ENCODE measurements at places on chromosomes 2 and 18.
A peak's percentile ranks its signal among the peaks of the same experiment; 100 is the strongest.

- no peak for DNase-seq
- no peak overlapping the region for H3K27ac ChIP-seq
- no peaks in the 10 kb centered on the region for H3K36me3 ChIP-seq
- no peaks in the 10 kb centered on the region for H3K4me1 ChIP-seq
These were observed 26.5 kb upstream of the KLF11 start for GRCh38 chr2:10016802-10017258.

- H3K36me3 ChIP-seq: no peaks in the 10 kb centered on the region
- no peak overlapping the region for H3K27ac ChIP-seq
- no peak for DNase-seq
- H3K4me3 ChIP-seq: no peak overlapping the region
These were observed 1104.2 kb downstream of the BCL11A start for GRCh38 chr2:59449274-59449673.

- H3K4me3 ChIP-seq: no peak overlapping the region
- H3K27me3 ChIP-seq: no peaks in the 10 kb centered on the region
- H3K4me1 ChIP-seq: no peaks in the 10 kb centered on the region
- no peak for DNase-seq
- no peaks in the 10 kb centered on the region for H3K36me3 ChIP-seq
These were observed 290.2 kb downstream of the PRKCE start for GRCh38 chr2:45941531-45942236.

DNA sequence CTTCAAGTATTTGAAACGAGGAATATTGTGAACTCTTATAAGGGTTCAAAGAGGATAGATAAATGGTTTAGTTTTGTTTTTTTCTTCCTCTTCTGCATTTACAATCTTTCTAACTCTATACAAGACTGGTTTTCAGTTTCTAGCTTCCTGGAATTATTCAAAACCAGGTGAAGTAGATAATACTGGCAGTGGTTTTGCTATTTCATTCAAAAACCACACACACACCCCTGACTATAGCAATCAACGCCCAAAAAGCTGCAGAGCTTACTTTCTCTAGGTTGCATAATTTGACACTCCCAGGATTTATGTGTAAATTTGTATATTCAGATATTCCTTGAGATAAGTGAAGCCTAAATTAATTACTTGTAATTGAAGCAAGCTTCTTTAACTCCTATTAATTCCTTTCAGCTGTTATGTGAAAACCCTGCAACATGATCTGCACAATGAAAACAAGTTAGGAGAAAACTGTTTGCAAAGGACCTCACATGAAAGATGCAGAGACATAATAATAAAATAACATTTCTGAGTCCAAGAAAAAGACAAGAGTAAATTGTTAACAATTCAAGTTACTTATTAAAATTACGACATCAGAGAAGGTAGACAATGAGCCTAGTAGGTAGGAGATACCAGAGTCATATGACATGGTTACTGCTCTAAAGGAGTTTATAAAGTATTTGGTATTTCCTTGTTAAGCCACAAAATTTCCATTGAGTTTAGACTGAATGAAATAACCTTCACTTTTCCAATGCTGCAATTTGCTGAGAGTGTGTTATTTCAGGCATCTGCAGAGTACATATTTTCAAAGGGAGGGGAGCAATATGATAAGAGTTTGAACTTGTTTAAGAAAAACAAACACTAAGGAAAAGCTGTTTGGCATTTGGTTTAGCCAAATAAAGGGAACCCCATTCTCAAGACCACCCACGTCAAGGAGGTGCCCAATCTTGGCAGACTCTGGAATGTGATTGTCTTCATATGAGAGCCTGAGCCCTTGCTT, 1.6 kb upstream of the NFE2L2 start:
- H3K27me3 ChIP-seq: peaks cover 3% of the 10 kb centered on the region
- H3K4me1 ChIP-seq: peaks cover 43% of the 10 kb centered on the region
- peak overlapping the region; percentile 99 for H3K27ac ChIP-seq
- H3K4me3 ChIP-seq: peak overlapping the region; percentile 93
- no peak for DNase-seq

GRCh38 chr2:43328832-43329231, 102.4 kb upstream of the ZFP36L2 start:
- no peak overlapping the region for H3K27ac ChIP-seq
- DNase-seq: no peak
- H3K4me3 ChIP-seq: no peak overlapping the region
- peaks cover 11% of the 10 kb centered on the region for H3K36me3 ChIP-seq
- H3K4me1 ChIP-seq: no peaks in the 10 kb centered on the region

- no peaks in the 10 kb centered on the region for H3K4me1 ChIP-seq
- H3K4me3 ChIP-seq: no peak overlapping the region
- no peaks in the 10 kb centered on the region for H3K27me3 ChIP-seq
These were observed 28.0 kb upstream of the DDX18 start for GRCh38 chr2:117786520-117786919.

- H3K4me3 ChIP-seq: no peak overlapping the region
- H3K27me3 ChIP-seq: no peaks in the 10 kb centered on the region
- H3K36me3 ChIP-seq: no peaks in the 10 kb centered on the region
- no peak for DNase-seq
- peaks cover 8% of the 10 kb centered on the region for H3K4me1 ChIP-seq
- no peak overlapping the region for H3K27ac ChIP-seq
These were observed 132.4 kb upstream of the TRIB2 start for GRCh38 chr2:12584338-12584737.

GRCh38 chr18:12597760-12598159, 60.1 kb downstream of the SPIRE1 start:
- H3K4me3 ChIP-seq: no peak overlapping the region
- peaks cover 38% of the 10 kb centered on the region for H3K4me1 ChIP-seq
- H3K27ac ChIP-seq: no peak overlapping the region
- DNase-seq: no peak
- no peaks in the 10 kb centered on the region for H3K27me3 ChIP-seq
- no peaks in the 10 kb centered on the region for H3K36me3 ChIP-seq

GRCh38 chr18:79546781-79547272, 132.8 kb upstream of the CTDP1 start:
- H3K27me3 ChIP-seq: no peaks in the 10 kb centered on the region
- DNase-seq: no peak
- H3K27ac ChIP-seq: no peak overlapping the region
- no peak overlapping the region for H3K4me3 ChIP-seq

- no peaks in the 10 kb centered on the region for H3K36me3 ChIP-seq
- no peaks in the 10 kb centered on the region for H3K27me3 ChIP-seq
- H3K4me1 ChIP-seq: no peaks in the 10 kb centered on the region
- no peak overlapping the region for H3K27ac ChIP-seq
- no peak overlapping the region for H3K4me3 ChIP-seq
These were observed 1014.3 kb upstream of the CDH2 start for GRCh38 chr18:29191263-29191662.

- H3K4me1 ChIP-seq: no peaks in the 10 kb centered on the region
- no peak overlapping the region for H3K27ac ChIP-seq
- no peak for DNase-seq
These were observed 154.5 kb downstream of the ZFP36L2 start for GRCh38 chr2:43071599-43072550.

GRCh38 chr18:6920099-6920955, 190.8 kb downstream of the ARHGAP28 start:
- H3K27ac ChIP-seq: peak overlapping the region; percentile 12
- no peaks in the 10 kb centered on the region for H3K4me1 ChIP-seq
- DNase-seq: peak; percentile 21
- no peak overlapping the region for H3K4me3 ChIP-seq
- no peaks in the 10 kb centered on the region for H3K27me3 ChIP-seq

DNA sequence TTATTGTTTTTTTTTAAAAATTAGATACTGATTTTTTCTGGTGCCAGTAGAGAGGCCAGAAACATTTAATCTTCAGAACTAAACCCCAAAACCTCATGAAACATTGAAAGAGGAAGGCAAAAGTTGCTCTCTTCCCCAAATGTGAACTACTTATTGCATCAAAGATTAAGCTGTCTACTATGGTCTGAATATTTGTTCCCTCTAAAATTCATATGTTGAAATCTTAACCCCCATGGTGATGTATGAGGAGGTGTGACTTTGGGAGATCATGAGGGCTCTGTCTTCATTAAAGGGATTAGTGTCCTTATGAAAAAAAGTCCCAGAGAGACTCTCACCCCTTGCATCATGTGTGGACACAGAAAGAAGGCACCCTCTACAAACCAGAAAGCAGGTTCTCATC, 28.2 kb upstream of the SLC8A1 start:
- H3K36me3 ChIP-seq: no peaks in the 10 kb centered on the region
- H3K4me3 ChIP-seq: no peak overlapping the region
- H3K27ac ChIP-seq: no peak overlapping the region
- H3K4me1 ChIP-seq: no peaks in the 10 kb centered on the region
- no peak for DNase-seq
- no peaks in the 10 kb centered on the region for H3K27me3 ChIP-seq

GRCh38 chr18:69845593-69846506, 101.8 kb downstream of the CD226 start:
- no peaks in the 10 kb centered on the region for H3K36me3 ChIP-seq
- no peaks in the 10 kb centered on the region for H3K4me1 ChIP-seq
- H3K4me3 ChIP-seq: no peak overlapping the region
- DNase-seq: no peak

- H3K27ac ChIP-seq: no peak within 1 kb of the TSS
- no peaks in the 10 kb centered on the region for H3K36me3 ChIP-seq
- DNase-seq: no peak
- no peak within 1 kb of the TSS for H3K4me3 ChIP-seq
- no peaks in the 10 kb centered on the region for H3K27me3 ChIP-seq
These were observed at the start of gene SCN2A for GRCh38 chr2:165239230-165239629. Gene SCN2A (plus strand): TSS chr2:165239414. CDS start chr2:165295824, 56,410 bp downstream.

DNA sequence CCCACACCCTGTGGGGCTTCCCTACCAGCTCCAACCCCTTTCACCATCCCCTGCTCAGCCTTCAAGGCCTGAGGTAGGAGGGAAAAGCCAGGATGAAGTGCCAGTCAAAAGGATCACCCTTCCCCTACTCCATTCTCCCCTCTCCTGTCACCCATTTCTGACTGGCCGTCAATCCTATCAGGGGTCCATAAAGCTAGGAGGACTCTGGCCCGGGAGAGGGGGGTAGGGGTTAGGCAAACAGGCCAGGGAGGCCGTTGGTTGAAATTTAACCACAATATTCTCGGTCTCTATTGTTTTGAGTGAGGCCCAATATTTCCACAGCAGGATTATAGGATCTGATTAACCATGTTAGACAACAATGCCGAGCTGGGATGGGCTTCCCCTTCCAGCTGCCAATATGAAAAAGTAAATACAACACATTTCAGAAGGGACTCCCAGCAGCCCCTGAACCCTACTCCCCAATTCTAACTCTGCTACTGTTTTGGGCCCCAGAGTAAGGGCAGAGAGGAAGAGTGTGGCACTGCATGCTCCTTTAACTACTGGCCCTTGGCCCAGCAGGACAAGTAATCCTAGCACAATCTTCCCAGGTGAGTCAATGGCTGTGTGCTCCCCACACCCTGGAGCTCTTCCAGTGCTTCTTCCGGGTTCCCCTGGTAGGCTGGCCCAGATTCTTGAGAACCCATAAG, 10.6 kb upstream of the IHH start:
- DNase-seq: no peak
- no peak overlapping the region for H3K4me3 ChIP-seq
- no peaks in the 10 kb centered on the region for H3K27me3 ChIP-seq

DNA sequence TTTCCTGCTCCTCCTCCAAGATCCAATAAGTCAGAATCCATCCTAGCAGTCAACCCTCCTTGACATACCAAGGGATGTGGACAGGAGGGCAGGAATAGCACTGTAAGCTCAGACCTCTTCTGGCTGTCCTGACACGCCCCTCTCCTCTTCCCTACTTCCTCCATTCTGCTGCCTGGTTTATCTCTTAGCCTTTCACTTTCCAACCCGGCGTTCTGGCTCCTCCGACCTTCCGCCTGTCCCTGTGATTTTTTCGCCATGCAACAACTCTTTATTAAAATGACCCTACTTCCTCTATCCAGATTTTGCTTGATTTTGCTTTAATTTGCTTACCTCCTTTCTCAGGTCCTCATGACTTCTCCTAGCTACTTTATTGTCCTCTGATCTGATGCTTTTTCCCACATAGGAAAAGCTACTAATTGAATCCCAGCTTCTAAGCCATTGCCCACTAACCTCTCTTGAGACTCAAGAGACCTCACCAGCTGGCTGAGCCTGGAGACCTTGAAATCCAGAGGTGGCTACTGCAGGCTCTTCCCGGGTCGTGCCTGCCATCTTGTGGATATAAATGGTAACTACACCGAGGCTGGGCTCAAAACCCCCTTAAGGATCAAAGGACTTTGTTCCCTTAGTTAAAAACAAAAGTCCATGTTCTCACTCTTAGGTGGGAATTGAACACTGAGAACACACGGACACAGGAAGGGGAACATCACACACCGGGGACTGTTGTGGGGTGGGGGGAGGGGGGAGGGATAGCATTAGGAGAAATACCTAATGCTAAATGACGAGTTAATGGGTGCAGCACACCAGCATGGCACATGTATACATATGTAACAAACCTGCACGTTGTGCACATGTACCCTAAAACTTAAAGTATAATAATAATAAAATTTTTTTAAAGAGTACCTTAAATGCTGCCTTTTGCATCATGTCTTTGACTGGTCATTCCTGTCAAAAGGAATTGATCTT, 139.4 kb downstream of the AKAIN1 start:
- H3K4me3 ChIP-seq: no peak overlapping the region
- H3K27me3 ChIP-seq: peaks cover 3% of the 10 kb centered on the region
- DNase-seq: peak; percentile 52
- peaks cover 17% of the 10 kb centered on the region for H3K4me1 ChIP-seq
- no peak overlapping the region for H3K27ac ChIP-seq

DNA sequence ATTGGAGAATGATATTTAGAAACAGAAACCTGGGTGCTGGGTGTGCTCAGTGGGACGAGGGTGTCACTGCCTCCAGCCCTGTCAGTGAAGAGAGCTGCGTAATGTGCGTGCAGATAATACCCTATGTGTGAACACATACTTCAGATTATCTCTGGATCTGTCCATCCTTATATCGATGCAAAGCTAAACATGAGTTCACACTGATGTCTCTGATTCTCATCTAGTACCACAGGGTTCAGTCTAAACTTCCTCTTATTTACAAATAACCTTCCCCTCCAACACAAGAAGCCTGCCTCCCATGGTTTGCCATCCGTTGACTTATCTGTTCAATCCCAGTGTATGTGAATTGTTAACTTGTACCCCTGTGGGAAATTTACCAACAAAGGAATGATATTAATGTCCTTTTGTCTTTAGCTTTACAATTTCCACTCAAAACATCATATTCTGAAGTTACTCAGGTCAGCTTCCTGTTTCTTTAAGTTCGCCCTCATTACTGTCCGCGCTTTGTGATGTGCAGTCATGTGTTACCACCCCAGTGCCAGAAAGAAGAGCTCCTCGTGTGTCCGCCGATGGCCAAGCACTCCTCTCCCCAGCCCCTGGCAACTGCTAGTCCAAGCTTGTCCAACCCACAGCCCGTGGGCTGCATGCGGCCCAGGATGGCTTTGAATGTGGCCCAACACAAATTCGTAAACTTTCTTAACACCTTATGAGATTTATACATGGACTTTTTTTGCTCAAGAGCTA, 108.2 kb downstream of the RTP5 start:
- no peaks in the 10 kb centered on the region for H3K36me3 ChIP-seq
- no peaks in the 10 kb centered on the region for H3K27me3 ChIP-seq
- no peak overlapping the region for H3K4me3 ChIP-seq
- no peaks in the 10 kb centered on the region for H3K4me1 ChIP-seq
- H3K27ac ChIP-seq: no peak overlapping the region

DNA sequence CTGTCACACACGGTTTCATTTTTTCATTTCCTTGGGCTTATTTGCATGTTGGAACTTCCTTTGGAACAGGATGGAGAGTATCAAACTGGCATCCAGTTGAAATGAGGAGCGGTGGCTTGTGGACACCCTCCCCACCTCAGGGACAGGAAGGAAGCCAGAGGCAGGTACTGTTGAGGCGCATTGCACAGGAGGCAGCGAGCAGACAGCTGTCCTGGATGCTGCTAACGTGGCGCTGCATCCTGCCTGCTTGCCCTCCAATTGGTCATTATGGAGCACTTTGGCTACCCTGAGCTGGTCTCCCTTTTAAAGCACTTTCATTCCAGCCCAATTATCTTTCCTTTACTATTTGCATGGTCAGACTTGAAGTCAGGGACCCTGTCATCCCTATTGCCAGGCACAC, 80.7 kb upstream of the ITGA4 start:
- H3K27ac ChIP-seq: no peak overlapping the region
- H3K27me3 ChIP-seq: no peaks in the 10 kb centered on the region
- DNase-seq: no peak
